Thyroid gland (tissue), 4 donors: ENCODE measurements at places on chromosomes 1 and 21. TPM values are rescaled to one million over a fixed set of nuclear protein-coding genes. Genes with fewer than 3 reads are reported as not detected.

DNA sequence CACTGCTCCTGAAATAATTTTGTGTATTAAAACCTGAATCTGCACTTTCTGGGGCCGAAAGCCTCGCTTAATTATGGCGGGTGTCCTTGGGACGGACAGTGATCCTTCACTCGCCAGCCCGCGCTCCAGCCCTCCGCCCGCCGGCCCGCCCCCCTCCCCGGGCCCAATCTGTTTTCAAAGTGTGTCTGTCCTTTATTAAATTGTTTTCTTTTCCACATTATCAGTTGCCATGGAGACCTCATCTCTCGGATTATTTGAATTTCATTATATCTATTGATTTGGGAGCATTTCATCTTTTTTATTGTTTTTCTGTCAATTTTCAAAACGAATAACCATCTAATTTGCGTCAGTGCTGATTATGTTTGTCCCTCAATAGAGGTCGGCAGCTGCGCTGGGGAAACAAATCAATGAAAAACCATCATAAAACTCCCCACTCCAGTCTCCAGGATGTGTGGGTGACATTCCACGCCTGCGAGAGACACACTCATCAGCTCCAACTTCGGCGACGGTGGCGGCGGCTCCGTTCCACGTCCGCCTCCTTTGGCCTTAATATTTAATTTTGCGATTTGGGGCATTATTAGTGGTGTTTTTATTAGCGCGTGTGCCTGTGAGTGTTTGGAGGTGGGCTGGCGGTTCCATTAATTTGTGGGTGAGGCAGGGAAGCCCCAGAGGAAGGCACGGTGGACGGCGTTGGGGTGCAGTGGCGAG, 123.9 kb downstream of the CASZ1 start:
- no peak for DNase-seq

GRCh38 chr1:6409053-6409452, 10.7 kb downstream of the HES2 start:
- no peak for DNase-seq

GRCh38 chr1:212558693-212559480, 49.7 kb upstream of the ATF3 start:
- peak; percentile 94 for DNase-seq

DNA sequence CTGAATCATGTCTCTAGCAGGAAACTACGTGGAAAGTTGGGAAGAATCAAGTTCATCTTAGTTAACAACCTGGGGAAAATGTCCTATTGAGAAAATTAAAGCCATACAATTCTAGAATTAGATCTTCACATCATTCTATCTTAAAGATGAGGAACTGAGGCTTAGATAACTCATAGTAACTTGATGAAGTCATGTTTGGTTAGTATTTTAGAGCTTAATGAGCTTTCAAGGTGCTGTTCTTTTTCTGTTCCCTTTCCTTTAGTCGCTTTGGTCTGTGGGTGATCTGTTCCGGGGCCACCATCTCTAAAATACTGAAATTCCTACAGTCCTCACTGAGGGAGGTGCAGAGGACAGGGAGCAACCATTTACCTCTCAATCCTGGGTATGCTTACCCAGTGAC, 4.3 kb upstream of the GLUL start:
- DNase-seq, result no peak

GRCh38 chr1:197928849-197929336, 11.7 kb downstream of the LHX9 start:
- DNase-seq, result no peak

DNA sequence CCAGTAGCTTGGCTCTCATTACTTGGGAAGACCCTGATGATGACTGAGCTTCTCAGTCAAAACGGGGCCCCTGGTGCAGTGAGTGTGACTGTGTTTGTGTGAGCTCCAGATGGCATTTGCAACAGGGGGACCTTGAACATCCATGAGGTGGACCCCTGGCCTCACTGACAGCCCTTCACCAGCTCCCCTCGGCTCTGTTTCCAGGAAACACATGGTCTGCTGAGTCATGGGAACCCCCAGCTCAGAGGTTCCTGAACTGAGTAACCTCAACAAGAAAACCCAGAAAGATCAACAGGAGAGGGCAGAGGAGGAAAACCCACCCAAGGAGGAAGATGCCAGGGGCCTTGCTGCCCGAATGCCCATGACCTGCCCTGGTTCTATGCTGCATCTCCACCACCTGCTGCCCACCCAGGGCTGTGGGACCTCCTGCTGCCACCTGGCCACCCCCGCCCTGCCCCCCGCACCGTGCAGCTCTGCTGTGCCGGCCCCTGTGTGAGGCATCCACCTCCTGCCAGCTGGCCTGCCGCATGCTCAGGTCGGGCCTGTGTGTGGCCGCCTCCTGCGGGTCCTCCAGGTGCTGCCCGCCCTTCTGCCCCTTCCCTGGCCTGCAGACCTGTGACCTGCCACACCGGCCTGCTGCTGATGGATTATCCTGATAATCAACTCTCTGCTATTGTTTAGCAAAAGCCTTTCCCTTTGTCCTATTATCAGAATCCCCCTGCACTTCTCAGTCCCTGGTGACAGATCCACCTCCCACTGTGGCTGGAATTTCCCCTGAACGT, 4.2 kb upstream of the KRTAP12-1 start:
- no peak for DNase-seq

DNA sequence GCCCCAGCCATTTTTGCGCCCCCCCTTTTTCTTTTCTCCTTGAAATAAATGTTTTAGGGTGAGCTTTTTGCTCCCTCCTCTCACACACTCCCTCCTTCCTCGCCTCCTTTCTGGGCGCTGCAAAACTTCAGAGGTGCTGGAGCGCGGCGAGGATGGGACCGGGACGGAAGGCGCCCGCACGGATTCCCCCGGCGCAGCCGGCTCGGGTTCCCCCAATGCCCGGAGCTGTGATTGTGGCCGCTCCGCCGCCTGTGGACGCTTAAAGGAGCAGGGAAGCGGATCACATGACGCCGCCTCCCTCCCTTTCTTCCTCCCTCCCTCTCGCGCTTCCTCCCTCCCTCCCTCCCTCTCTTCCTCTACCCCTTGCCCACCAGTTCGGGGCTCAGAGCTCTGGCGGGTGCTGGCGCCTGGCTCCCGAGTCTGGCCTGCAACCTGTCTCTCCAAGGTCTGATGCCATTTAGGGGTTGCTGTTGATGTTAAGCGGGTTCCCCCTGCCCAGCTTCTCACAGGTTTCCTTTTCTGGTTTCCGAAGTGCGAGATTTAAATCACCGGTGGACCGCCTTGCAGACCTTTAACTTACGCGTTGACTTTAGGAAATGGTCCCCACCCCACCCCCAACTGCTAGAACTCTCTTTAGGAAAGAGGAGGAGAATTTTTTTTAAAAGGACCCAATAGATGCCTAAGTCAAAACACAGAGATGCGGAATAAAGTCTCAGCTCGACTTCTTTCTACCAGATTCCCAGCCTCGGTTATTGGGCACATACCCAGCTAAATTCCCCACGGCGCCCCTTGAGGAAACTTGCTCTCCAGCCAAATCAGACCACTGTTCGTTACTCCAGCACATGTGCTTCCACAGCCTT, at the start of gene WLS:
Gene WLS, minus strand, starts transcription at position 235 of the 860 bp plus-strand sequence. Its CDS starts 224 bp downstream, at position 11.
- DNase-seq, result peak; percentile 79

The PIK3C2B gene
- total RNA-seq, result 36.9 TPM
